Activated T-helper 1 cell treated with anti-CD3 and anti-CD28 coated beads, Interleukin-12 subunit alpha, Interleukin-12 subunit beta, Interleukin-2, Interleukin-4 antibody, amounts not matched to agents 30 ng/mL and 10 ng/mL and 1 ng/mL, durations not matched to agents 14 hours and 24 hours and 36 hours (primary cell): ENCODE measurements at places on chromosomes 5 and 9. TPM values are rescaled to one million over a fixed set of nuclear protein-coding genes. Genes with fewer than 3 reads are reported as not detected.

SLC6A18 gene
- not detected in 2 replicates for total RNA-seq

CSF2 gene
- 1,648 and 1,678 TPM in 2 replicates for total RNA-seq

TRMT10B gene
- 10.0 and 11.8 TPM in 2 replicates for total RNA-seq

GRCh38 chr5:139565411-139566305, 4.5 kb downstream of the UBE2D2 start:
- DNase-seq = peak; percentile 39

DNA sequence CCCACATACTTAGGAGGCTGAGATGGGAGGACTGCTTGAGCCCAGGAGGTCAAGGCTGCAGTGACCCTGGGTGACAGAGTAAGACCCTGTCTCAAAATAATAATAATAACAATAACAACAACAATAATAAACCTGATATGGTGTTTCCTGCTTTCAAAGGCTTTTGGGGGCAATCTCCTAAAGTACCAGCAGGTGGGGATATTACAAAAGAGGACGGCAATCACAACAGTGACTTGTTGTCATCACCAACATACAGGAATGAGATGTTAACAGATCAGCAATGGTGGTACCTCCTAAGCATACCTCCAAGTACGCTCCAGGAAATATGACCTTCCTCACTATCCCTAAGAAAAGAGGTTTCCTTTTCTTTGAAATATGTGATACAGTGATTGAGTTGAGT, 91.1 kb upstream of the RNF180 start:
- no peak for DNase-seq
